NCI-H187 treated with DMSO at 0.1 percent for 48 hours (cell line): ENCODE measurements at places on chromosomes 13 and 19.
A peak's percentile ranks its signal among the peaks of the same experiment; 100 is the strongest.

- no peak for DNase-seq
Measured at GRCh38 chr13:28586439-28587173, 72.3 kb upstream of the POMP start.

- no peak for DNase-seq
Measured at GRCh38 chr13:21548577-21548976, 55.4 kb downstream of the MICU2 start.

- no peak for DNase-seq
Measured at GRCh38 chr19:47240996-47241918, 10.3 kb upstream of the BBC3 start.

- DNase-seq = no peak
Measured at GRCh38 chr19:38317104-38317612, 1.4 kb upstream of the YIF1B start.

GRCh38 chr19:38569368-38569983, 48.3 kb downstream of the MAP4K1 start:
- no peak for DNase-seq

DNA sequence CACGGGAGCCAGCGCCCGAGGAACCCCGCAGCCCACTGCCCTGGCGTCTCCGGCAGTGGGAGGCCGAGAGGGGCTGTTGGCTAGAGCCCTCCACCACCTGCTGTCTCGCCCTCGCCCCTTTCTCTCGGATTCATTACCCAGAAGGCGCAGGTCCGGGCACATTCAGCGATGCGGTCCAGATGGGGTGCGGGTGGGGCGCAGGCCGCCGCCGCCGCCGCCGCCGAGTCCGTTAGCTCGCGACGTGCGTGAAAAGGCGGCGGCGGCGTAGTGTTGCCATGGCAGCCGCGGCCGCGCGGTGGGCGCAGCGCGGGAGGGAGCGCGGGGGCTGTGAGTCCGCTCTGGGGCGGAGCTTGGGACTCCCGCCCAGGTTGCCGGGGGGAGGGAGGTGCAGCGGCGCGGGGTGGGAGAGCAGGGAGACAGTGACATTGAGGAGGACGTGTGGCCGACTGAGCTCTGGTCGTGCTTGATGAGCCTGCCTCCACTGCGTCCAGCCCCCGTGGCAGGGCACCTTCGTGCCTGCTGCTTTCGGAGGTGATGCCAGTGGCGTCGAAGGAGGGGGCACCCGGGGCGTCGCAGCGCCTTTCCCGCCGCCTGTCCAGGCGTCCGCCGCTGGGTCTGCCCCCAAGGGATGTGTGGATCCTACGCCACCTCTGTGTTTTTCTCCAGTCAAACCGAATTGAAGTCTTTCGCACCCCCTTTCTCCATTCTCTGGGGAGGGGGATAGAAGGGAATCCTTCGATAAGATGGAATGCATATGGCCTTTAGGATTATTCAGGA, at the start of gene KATNAL1:
Gene KATNAL1, minus strand, starts transcription at position 358 of the 777 bp plus-strand sequence. CDS start 23,774 bp downstream, outside the sequence.
- peak; percentile 2 for DNase-seq

- DNase-seq = no peak
Measured at GRCh38 chr19:16013851-16014840, 62.1 kb upstream of the TPM4 start.

DNA sequence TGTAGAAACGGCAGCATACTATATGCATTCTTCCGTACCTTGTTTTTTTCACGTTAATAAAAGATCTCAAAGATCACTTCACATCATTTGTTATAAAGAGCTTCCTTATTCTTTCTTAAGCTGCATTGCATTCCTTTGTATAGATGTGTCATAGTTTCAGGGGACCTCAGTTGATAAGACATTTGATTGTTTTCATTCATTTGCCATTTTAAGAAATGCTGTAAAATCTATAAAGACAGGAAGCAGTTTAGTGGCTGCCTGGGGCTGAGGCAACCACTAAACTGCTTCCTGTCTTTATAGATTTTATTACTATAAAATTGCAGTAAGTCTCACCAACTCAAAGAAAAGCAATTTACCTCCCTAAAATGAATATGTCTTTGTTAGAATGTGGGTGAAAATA, 59.4 kb downstream of the ZDHHC20 start:
- DNase-seq = no peak

GRCh38 chr13:112688560-112689302, 1.1 kb upstream of the ATP11A start:
- DNase-seq = no peak

DNA sequence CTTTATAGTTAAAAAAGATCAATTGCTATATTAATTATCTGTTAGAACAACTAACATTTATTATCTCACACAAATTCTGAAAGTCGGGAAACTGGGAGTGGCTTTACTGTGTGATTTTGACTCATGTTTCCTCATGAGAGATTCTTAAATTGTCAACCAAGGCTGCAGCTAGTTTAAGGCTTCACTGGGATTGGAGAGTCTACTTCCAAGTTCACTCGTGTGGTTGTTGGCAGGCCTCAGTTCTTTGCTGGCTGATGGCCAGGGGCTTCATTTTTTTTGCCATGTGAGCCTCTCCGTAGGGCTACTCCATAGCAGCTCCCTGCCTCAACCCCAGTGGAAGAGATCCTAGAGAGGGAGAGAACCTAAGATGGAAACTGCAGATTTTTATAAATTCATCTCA, 24.5 kb upstream of the LPAR6 start:
- no peak for DNase-seq
